GM12878 (cell line): ENCODE measurements at places on chromosomes 12 and 14. TPM values are rescaled to one million over a fixed set of nuclear protein-coding genes. Genes with fewer than 3 reads are reported as not detected.

SLC5A8 gene
- not detected in 2 replicates for polyA plus RNA-seq

ART4 gene
- polyA plus RNA-seq = not detected in 2 replicates

MFAP5 gene
- 0.23 TPM in 1 of 2 replicates, not detected in the other for polyA plus RNA-seq

PPP1R36 gene
- polyA plus RNA-seq = not detected in 2 replicates

WASHC3 gene
- polyA plus RNA-seq = 69.4 and 71.1 TPM in 2 replicates

ALDH1L2 gene
- 9.9 and 10.4 TPM in 2 replicates for polyA plus RNA-seq

COX14 gene
- 185 and 187 TPM in 2 replicates for polyA plus RNA-seq

TTC6 gene
- not detected in 2 replicates for polyA plus RNA-seq

GRCh38 chr12:20305470-20305869, 62.9 kb upstream of the PDE3A start:
- no peak for DNase-seq

DNA sequence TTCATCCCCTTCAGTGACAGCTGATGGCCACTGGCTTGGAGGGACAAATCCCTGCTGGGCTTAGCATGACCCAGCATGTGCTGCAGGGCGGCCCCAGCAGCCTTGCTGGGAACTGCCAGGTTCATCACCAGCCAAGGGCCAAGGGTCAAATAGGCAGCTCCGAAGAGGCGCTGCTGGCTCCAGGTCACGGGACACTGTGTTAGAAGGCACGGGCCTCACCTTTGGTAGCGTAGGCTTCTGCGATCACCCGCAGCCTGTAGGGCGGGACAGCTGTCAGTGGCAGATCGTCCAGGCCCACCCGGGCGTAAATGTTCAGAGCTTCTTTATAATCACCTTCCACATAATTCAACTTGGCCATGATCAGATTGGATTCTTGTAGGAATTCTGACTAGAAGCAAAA, 35.7 kb downstream of the TTC7B start:
- no peak for DNase-seq

DNA sequence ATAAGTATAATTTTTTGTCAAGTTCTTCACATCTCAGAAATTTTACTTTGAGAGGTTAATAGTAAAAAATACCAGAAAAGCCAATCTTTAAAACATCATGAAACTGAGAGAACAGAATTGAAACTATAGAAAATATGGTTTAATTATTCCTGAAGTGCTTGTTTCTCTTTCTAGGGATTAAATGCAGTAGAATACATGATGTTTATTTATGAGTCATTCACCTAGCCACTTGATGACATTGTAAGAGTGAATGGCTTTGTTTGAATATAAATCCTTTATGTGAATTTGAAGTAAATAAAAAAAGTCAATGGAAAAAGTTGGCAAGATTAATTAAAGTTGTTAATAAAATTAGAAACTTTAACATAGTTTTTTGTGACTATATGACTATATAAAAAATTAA, 48.4 kb downstream of the KTN1 start:
- DNase-seq = no peak

DNA sequence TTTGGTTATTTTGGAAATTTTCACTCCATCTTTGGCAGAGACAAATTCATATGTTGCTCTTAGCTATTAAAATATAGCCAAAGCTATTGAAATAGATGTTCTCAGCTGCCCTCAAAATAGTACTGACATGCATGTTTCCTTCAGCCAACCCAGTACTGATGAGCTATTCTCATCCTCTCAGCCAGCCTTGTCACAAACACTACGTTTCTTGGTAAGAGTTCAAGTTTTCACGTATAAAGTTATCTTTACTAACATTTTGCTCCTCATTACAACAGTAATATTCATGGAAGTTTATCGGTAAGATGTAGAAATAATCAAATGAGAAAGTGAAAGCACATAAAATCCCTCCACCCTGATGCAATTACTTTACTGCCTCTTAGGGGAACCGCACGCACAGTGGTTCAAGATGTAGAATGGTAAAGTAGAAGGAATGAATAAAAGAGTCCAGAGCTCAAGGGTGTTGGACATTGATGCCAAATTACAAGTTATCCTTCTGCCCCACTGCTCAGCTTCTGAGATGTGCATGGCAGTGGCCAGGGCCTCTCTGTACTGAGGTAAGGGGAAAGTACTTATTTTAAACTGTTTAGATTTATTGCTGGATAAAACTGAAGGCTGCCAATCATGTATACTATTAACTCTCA, 20.7 kb downstream of the GCH1 start:
- DNase-seq = no peak

GRCh38 chr14:60242429-60242828, 6.6 kb upstream of the PPM1A start:
- DNase-seq = no peak

GRCh38 chr12:120263748-120264085, 1.8 kb downstream of the PXN start:
- no peak for DNase-seq

GRCh38 chr12:117284140-117284539, 77.3 kb downstream of the NOS1 start:
- DNase-seq = no peak

DNA sequence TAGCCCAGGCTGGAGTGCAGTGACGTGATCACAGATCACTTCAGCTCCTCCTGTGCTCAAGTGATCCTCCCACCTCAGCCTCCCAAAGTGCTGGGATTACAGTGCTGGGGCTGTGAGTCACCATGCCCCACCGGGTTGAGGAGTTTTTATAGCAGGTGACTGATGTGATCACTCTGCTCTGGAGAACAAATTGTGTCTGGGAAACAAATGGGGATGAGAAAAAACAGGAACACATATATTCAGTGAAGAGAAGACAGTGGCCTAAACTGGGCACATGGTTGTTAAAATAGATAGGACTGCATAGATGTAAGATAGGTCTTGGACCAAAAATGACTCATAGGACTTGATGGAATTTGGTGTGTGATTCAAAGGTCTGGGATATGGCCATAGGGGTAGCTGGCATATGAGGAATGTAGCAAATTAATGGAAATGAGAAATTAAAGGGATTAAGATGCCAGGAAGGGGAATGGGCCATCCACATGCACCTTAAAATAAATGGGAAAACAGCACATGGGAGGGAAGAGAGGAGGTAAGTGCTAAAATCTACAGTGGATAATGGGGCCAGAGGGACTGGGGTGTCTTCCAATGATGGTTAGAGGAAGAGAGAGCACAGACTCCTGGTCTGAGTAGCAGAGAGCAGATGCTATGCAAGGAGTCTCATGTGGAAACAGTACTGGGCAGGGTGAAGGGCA, 11.2 kb downstream of the BCAT1 start:
- no peak for DNase-seq

GRCh38 chr14:89507926-89508460, 91.0 kb upstream of the FOXN3 start:
- no peak for DNase-seq

- DNase-seq = no peak
These were observed 159.3 kb downstream of the FBXL14 start for GRCh38 chr12:1435044-1435443.

- no peak for DNase-seq
These were observed at the start of gene ZNF705A for GRCh38 chr12:8156845-8157244. Gene ZNF705A (plus strand): TSS chr12:8157015. CDS start chr12:8172626, 15,611 bp downstream.

DNA sequence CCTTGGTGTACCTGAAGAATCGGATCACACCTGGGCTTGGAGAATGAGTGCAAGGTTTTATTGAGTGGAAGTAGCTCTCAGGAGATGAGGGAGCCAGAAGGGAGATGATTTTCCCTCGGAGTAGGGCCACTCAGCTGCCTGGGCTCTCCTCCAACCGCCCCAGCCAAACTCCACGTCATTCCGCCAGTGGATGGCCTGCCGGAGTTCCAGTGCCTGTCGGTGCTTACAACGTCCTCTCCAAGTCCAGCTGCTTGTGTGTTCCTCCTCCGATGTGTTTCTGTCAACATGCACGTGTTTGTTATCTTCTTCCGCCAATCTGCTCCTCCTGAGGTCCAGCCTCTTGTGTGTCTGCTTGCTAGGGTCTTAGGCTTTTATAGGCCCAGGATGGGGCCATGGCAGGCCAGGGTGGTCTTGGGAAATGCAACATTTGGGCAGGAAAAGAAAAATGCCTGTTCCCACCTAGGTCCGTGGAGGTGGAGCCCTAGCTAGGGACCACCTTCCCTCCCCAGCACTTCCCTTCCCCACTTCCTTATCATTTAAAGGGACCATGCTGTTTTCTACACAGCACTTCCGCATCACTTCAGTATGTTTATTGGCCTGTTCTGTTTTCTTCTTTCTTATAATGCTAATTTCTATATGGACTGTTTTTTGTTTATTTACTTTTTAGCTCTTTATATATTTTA, 343.2 kb downstream of the PDZRN4 start:
- DNase-seq = no peak

DNA sequence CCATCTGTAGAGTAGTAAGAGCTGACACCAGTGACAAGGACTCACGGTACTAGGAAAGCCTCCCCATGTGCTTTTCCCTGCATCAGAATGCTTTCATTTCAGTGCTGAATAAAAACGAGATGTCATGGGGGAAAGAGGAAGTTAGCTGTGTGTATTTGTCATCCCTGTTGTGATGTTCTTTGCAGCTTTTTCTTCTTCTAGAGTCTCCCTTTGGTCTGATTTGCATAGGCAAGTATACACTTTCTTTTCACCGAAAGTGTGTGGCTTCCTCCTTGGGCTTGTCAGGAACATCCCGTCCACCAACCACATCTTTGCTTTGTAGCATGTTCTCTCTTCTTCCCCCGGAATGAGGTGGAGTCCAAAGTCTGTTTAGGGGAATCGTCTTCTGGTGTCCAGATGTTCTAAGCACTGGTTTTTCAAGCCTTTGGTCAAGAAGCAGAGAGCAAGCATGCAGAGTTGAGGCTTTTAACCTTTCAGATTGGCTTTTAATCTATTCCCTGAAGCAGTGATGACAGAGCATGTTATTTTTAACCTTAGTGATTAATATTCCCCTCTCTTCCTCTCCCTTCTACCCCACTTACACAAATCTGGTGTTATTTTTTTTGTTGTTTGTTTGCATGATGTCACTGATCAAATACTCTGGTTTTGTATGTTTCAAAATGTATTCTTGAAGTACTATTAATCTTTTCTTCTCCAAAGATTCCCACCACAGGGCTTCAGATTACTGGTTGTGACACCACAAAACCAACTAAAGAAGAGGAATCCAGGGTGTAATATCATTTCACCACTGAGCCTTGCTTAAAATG, 163.4 kb downstream of the SAMD4A start:
- peak; percentile 94 for DNase-seq

DNA sequence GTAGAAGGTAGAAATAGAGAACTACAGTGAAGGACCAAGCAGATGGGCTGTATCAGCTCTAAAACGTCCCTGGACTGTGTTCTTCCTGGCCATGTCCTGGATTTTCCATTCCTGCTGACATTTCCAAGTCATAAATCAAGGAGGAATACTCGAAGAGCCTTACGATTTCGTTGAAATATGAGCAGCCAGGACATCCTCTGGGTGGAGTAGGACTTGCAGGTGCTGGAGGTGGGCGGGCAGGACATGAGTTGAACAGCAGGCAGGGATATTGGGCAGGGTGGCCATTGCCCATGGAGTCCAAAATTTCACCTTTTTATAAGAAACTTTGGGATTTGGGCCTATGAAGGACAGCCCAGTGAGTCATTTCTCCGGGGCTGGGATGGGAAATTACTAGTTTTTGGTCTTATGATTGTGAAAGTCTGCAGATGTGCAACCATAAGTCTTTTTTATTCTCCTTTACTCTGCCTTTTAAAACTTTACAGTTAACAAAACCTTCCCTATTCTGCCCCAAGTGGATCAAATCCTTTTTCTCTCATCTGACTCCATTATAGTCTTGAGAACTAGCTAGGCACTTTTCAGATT, 88.8 kb downstream of the TMX1 start:
- no peak for DNase-seq

GRCh38 chr14:41604721-41605531, 1.8 kb upstream of the LRFN5 start:
- DNase-seq = no peak

DNA sequence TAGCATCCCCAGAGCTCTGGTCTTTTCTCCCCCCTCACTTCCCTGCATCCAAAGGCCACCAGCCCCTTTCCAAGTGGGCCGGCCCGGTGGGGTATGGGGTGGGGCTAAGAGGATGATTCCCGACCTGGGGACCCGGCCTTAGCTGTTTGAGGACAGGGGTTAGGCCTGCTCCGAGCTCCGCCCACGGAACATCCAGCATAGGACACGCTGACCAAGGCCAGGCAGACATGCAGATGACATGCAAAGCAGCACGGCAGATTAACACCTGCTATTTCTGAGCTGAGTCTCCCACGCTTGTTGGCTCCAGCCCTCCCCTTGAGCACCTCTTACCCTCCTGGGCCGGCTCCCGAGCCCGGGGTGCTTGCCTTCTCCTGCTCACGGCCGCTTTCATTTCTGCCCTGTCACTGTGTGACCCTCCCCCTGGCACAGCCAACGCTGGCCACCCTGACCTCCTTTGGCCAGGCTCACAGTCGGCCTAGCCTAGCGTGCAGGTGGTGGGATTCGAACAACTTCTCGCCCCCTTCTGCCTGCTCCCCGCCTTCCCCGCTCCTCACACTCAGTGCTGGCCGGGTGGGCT, 40.2 kb downstream of the TEAD4 start:
- DNase-seq = no peak

DNA sequence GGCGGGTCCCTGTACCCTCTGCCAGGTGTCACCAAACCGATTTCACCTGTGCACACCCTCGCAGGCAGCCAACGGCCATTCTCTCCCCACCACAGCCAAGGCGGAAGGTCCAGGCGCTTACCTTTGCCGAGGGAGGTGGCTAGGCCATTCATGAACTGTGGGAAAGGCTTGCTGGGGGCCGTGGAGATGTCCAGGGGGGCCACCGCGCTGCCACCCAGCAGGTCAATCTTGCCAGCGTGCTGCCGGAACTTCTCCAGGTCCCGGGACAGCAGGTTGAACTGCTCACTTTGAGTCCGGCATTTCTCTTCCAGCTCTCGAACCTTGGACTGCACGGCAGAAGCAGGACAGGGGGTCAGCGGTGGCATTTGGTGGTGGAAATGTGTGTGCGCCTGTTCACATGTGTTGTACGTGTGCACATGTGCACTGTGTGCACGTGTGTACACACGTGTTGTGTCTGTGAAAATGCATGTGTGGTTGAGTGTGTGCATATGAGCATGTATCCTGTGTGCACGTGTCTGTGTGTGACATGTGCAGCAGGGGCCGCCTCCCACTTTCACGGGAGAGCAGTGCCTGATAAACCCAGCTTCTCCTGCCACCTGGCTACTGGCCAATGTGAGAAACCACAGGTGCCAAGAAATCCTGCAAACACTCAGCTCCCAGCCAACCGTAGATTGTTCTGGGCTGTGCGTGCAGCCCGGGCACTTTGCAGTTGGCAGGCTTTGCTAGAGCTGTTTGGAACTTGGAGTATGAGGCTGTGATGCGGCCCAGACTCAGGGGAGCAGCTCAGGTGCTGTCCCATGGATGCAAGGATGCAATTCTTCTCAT, 118.9 kb downstream of the PIWIL1 start:
- no peak for DNase-seq

- DNase-seq = no peak
These were observed 133.4 kb downstream of the RFLNA start for GRCh38 chr12:124428136-124428791.

DNA sequence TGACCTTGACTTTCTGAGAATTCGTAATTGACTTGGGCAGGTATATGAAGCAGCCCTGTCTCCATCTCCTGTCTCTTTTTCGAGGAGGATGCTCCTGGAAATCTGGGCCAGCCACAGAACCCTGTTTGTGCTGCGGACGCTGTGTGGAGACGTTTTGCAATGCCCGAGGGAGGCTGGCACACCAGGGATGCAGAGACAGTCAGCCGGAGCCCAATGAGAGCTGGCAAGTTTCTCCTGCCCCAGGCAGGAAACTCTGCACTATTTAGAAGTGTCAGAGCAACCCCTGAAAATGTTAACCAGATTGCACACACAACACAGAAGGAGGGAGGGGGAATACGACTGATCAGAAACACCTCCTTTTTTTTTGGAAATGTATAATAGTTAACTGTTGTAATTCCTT, 103.2 kb upstream of the DYRK2 start:
- no peak for DNase-seq
